ENCODE measurements at places on chromosomes 11 and 22.
A peak's percentile ranks its signal among the peaks of the same experiment; 100 is the strongest.

DNA sequence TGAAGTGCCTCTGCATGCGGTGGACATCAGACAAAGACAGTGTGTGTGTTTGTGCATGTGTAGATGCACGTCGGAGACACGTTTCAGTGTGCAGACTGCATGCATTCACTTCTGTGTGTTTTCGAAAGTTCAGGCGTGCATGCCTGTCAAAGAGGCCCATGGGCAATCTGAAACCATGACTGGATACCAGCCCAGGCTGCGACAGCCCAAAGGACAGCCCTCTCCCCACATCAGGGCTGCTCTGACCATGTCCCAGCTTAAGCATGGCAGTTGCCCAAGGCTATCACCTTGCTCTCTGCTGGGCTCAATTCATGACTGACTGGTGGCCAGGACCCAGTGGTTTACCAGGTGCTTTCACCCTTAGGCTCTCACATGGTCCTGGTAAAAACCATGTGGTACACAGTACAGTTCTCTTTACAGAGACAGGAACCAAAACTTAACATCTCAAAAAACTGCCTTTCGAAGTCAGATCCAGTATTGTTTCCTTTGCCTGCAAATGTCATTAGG lies 423.7 kb upstream of the CADM1 start:
- DNase-seq: no peak

GRCh38 chr11:123839131-123839530 lies 33.0 kb upstream of the OR6M1 start:
- no peak for DNase-seq

DNA sequence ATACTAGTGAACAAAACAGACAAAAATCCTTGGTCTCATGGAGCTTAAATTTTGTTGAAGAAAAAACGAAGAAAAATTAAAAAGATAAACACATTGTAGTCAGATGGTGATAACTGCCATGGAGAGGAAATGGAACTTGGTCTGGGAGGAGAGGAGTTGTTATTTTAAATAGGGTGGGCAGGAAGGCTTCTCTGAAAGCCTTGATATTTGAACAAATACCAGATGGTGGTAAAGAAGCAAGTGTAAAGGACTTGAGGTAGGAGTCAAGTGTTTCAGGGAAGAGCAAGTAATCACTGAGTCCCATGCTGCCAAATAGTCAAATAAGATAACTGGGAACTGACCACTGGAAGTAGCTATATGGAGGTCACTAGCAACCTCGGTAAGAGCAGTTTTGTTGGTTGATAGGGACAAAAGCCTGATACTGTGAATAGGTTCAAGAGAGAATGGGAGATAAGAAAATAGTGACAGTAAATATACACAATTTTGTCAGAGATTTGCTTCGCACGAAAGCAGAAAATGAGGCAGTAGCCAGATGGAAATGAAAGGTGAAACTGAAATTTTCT lies 55.1 kb downstream of the SESN3 start:
- no peak for DNase-seq

GRCh38 chr11:74615988-74616387 lies 23.6 kb downstream of the POLD3 start:
- DNase-seq: no peak

GRCh38 chr11:107043242-107044006 lies 25.1 kb upstream of the GUCY1A2 start:
- DNase-seq: no peak

DNA sequence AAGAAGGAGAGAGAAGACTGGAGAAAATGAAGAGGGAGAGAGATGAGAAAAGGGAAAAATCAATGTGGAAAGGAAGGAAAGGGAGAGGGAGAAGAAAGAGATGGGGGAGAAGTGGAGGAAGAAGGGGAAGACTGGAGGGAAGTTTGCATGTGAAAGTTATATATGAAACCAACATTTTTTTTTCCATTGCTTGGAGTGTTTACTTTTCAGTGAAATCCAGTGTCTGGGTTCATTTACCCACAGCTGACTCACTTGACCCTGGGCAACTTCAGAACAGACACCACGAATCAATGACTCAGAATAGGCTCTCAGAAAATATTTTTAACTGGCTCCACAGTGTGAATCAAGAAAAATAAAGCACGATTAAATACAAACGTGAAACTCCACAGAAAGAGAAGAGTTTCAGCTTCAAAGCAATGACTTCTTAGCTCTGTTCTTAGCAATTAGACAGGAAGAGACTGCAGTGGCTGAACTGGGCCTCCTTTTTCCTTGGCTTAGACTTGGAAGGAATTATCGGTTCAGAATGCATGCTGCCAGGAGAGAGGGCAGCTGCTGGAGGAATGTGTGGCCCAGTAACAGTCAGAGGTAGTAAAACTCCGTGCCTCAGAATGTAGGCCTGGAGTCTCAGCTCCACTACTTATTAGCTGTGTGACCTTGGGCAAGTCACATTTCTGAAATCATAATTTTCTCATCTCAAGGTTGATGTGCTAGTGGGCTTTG lies 237.5 kb downstream of the MIAT start:
- no peak for DNase-seq

GRCh38 chr11:1829039-1829820 lies 5.6 kb upstream of the SYT8 start:
- DNase-seq: no peak

GRCh38 chr11:32391956-32392553 lies 43.3 kb downstream of the WT1 start:
- DNase-seq: no peak

DNA sequence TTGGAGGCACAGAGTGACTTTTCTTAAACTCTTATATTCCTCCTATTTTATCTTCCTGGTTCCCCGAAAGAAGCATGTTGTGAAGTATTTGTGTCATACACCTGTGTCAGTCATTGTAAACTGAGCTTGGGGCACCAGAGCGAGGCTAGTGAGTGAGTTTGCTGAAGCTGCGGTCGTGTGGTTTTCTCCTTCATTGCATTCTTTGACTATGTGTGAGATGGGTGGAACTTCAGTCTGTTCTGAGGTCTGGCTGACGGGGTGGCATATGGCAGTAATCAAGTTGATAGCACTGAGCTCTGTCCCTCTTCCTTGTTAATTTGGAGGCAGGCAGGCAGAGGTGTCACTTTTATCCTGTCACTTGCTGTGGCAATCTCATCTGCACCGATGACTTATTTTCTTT lies 4.2 kb downstream of the VPS26B start:
- no peak for DNase-seq

- DNase-seq: no peak
These were observed 66.0 kb downstream of the GRK3 start for GRCh38 chr22:25630447-25630846.

DNA sequence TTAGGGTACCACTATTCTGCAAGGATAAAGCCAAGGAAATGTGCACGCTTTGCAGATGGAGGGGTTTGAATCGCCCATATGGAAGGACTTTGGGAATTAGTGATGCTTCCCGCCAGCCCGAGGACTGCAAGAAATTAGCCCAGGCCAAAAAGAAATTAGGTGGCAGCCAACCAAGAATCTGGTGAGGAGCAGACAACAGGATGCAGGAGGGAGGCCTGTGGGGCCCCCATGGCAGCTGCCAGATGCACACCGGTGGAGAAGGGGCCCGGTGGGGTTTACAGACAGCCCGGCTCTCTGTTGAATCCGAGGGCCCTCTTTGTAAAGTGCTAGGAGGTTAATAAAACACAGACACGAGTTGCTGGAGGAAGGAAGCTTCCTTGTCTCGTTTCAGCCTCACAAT lies 73.5 kb downstream of the TIMP3 start:
- no peak for DNase-seq

DNA sequence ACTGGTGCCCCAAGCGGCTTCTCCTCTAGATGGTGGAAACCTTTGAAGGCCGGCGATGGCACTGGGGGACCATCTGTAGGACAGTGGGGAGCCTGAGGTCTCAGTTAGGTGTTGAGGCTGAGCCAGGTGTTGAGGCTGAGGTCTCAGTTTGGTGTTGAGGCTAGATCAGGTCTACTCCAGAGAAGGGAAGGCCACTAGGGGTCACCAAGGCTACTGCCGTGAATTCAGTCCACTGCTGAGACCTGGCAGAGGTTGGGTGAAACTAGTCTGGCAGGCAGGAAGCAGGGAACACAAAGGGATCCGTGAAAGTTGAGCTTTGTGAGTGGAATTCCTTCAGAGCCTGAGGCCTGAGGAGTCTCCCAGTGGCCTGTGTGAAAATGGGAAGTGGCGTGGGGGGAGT lies 123.8 kb upstream of the FGF3 start:
- DNase-seq: no peak

DNA sequence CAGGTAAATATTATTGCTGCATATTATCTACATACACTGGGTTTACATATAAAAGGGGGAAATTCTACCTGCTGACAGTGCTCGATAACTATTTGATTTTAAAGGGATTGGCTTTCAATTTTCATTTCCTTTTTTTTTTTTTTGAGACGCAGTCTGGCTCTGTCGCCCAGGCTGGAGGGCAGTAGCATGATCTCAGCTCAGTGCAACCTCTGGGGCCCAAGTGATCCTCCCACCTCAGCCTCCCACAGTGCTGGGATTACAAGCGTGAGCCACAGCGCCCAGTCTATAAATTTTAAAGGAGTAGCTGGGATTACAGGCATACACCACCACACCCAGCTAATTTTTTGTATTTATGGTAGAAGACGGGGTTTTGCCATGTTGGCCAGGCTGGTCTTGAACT lies 3.2 kb upstream of the PCF11 start:
- DNase-seq: no peak

GRCh38 chr11:133163463-133164419 lies 368.6 kb downstream of the OPCML start:
- DNase-seq: no peak

GRCh38 chr11:132057266-132057665 lies 686.9 kb downstream of the NTM start:
- DNase-seq: no peak

DNA sequence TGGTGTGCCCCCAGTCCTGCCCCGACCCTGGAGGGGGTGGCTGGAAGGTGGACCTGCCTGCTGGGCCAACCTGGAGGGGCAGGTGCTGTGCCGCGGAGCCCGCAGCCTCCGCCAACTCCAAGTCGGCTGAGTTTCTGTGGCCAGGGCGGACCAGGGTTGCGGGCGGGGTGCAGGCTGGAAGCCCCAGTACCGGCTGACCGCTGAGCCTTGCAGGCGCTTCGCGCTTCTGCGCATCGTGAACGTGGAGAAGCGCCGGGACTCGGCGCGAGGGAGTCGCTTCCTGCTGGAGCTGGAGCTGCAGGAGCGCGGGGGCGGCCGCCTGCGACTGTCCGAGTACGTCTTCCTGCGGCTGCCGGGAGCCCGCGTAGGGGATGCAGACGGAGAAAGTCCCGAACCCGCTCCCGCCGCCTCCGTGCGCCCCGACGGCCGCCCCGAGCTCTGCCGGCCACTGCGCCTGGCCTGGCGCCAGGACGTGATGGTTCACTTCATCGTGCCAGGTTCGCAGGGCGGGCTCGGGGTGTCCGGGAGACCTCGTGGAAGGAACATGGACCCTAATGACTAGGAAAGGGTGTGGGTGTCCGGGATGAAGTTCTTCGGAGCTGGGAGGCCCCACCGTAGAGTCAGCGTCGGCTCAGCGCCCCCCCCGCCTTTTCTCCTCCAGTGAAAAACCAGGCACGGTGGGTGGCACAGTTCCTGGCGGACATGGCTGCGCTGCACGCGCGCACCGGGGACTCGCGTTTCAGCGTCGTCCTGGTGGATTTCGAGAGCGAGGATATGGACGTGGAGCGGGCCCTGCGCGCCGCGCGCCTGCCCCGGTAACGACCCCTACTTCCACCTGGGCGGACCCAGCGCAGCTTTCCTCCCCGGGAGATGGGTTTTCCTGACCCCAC lies 10.2 kb downstream of the B4GALNT4 start:
- DNase-seq: no peak

GRCh38 chr11:71537537-71537936 lies 288 bp upstream of the KRTAP5-8 start:
- DNase-seq: no peak

DNA sequence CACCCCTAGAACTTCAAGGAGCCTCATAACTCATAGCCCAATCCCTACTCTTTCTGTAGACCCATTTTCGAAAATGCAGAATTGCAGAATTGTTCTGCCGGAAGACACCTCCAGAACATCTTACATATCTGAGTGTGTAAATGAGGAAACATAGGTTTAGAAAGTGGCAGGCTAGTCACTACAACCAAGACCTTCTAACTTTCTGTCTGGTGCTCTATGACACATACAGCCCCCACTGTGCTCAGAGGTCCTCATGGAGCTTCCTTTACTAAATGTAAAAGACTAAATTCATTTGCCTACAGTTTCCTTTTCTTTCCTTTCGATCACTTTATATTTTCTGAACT lies 132.1 kb upstream of the DDI1 start:
- no peak for DNase-seq

DNA sequence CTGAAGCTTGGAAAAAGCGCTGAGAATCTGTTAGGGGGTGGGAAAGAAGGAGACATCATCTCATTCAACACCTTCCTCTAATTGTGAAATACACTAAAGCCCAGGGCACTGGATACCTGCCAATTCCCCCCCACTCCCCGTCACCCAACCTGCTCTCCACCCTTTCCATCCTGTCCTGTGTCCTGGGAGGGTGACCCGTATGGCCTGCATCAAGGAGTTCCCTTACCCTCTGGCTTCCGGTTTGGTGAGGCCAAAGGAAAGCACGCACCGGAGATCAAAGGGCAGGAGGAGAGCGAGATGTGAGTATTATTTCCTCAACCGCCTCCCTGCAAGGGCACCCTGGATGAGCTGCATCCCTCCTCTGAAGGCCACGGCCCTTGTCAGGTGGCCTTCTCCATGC lies 65.0 kb upstream of the PTPRJ start:
- no peak for DNase-seq

DNA sequence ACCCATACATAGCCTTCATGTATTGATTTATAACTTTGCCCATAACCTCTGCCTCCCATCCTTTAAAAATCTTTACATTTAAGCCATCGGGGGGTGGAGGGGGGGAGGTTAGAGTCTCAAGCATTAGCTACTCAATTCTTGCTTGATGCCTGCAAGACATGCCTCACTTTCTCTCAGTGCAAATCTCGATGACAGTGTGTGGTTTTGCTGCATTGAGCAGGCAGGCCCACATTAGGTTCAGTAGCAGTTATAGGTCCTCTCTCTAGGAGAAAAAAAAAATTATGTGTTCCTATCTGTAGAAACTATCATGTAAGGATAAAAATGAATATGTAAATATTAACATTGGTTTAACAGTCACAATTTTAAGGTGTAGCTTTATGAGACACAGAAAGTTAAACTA lies 314.0 kb upstream of the ANO3 start:
- no peak for DNase-seq

DNA sequence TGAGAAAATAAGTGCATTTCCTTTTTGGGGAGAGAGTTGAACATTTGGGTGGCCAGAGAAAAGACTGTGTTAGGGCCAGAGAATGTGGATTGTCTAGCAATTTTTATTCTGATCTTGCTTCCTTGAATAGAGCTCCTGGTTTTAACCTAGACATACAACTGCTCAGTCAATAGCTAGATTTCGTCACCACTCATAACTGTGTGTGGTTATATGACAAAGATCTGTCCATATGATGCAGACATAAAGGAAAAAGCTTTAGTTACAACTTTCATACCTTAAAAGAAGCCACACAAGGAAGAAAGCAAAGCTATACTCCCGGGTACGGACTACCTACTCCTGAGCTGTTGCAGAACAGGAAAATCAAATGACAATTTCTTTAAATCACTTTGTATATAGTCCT lies 37.2 kb downstream of the MS4A6A start:
- DNase-seq: no peak

- no peak for DNase-seq
These were observed 179.4 kb downstream of the CADM1 start for GRCh38 chr11:115324581-115325432.

GRCh38 chr22:33747029-33747428 lies 173.2 kb downstream of the LARGE1 start:
- no peak for DNase-seq

GRCh38 chr22:49659924-49660315 lies 167.8 kb downstream of the BRD1 start:
- no peak for DNase-seq

- DNase-seq: peak; percentile 54
These were observed 851 bp downstream of the PTDSS2 start for GRCh38 chr11:450809-451451.
